ENCODE measurements at places on chromosomes 2 and 18.

DNA sequence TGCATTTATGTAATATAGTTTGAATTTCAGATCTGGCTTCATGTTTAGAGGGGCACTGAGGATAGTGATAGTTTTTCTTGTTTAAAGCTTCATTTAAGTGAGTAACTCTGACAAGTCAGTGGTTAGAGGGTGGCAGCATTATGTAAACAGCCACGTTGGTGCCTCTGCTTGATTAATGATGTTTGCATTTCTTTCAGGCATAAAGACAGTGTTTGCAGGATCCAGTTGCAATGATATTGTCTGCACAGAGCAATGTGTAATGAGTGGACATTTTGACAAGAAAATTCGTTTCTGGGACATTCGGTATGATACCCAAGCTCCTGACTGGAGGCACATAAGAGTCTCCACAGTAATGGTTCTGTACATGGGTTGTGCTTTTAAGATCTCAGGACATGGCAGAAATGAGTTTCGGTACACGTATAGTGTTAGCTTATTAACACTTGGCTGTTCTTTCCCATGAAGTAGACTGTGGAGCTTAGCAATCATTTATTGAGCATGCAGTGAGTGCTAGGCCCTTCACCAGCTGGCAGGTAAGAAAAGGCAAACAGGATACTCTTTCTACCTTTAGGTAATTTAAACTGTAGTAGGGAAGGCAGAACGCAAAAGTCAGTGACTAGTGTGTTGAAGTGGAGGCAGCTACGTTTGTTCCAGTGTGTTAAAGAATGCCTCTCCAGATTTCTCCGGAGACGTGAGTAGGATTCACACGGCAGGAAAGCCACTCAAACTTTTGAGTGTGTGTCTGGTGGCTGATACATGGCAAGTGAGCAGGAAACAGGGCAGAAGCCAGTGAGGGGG lies 17.4 kb upstream of the SAG start:
- no peak for DNase-seq

- DNase-seq: no peak
These were observed 46.9 kb downstream of the ODC1 start for GRCh38 chr2:10400978-10401951.

GRCh38 chr2:237566401-237567235 lies at the start of gene PRLH:
TSS of gene PRLH (plus strand) at chr2:237566574. CDS start at chr2:237566574, 0 bp downstream.
- peak; percentile 59 for DNase-seq

- DNase-seq: peak; percentile 27
These were observed 2.4 kb downstream of the TTN start for GRCh38 chr2:178804791-178805190.

DNA sequence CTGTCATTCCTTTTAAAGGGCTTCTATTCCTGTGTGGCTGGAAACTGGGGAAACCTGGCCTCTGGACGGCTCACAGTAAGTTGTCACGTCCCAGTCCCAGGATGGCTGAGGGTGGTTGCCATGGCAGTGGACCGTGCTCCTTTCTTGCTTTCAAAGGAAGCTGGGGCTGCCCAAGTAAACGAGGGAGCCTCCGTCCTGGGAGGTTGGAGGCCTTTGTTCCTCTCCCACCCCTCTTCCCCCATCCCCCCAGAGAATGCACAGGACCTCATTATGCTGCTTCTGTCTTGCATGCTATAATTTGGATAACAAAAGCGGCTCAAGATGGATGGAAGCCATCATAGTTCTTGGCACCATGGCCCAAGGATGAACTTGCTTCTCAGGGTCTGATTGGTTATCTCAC lies 325.5 kb upstream of the HS6ST1 start:
- DNase-seq: peak; percentile 70

GRCh38 chr18:58590839-58591238 lies 38.1 kb downstream of the ALPK2 start:
- DNase-seq: no peak

DNA sequence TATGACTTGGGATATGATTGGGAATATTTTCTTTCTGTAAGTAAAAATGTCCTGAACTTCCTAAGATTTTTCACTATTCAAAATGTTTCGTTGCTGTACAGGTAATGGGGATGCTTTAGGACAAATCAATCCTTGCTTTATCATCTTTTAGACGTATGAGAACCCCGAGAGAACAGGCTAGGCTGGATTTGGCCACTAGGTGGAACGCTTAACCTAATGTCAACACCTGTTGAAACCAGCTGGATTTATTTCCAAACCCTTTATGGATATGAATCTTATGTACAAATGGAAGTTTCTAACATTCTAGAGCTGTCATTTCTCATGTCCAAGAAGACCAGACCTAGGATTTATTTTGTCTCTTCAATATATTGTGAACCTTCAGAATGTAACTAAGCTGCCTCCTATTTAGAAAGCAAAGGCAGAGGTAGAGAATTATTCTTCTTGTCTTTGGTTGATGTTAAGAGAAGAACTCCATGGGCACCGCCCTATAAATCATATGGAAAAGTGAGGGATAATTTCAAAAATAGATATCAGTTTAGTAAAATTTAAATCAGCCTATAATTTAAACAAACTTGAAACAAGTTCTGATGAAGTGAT lies 96.7 kb downstream of the PMAIP1 start:
- DNase-seq: peak; percentile 43

GRCh38 chr2:10004401-10004800 lies 38.9 kb upstream of the KLF11 start:
- no peak for DNase-seq

GRCh38 chr2:2599441-2599840 lies 268.4 kb upstream of the MYT1L start:
- DNase-seq: no peak

DNA sequence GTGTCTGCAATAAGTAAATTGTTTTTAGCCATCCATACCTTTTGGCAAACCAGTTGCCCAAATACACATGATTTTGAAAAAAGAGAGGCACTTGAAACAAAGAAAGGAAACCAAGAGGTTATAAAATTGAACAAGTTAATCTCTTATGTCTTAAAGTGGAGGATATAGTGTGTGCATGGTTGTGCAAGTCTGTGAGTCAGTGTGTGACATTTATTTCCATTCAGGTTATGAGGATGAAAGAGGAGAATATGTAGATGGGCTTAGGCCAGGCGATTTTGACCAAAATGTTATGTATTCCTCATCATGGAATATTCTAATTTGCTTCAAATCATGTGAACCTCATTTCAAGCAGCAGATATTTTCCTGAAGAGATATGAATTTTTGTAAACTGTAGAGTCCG lies 123.3 kb downstream of the SETBP1 start:
- no peak for DNase-seq

- DNase-seq: no peak
These were observed 462.1 kb upstream of the ID2 start for GRCh38 chr2:8219631-8220355.

- peak; percentile 21 for DNase-seq
These were observed 17.4 kb downstream of the ZNF521 start for GRCh38 chr18:25334588-25334987.

- no peak for DNase-seq
These were observed 72.0 kb upstream of the CHAC2 start for GRCh38 chr2:53695575-53695974.

- no peak for DNase-seq
These were observed 28.9 kb upstream of the ARMC9 start for GRCh38 chr2:231169488-231169887.

Data from H7 (cell line).